ENCODE measurements at places on chromosomes 6 and 20.

DNA sequence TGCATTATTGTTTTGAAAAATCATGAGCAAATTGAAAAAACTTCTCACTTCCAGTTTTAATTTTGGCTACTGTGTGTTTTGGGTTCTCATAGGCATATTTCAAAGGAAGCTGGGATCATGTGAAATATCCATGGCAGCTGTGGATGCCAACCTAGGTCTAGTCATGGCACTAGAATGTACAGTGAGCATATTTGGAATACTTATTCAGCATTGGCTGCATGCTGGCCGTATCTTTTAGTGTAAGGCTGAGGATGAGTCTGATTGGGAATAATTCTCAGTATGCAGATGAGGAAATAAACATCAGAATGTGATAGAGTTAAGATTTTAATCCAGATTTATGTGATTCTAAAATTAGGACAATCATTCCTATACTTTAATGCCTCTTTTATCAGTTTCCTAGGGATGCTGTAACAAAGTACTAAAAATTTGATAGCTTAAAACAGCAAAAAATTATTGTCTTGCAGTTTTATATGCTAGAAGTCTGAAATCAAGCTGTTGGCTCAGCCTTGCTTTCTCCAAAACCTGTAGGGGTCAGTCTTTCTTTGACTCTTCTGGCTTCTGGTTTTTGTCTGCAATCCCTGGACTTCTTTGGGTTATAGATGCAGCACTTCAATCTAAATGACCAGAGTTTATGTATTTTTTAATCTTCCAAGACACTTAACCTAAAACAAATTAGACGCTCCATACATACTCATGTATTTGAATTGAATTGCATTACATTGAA is 37.7 kb upstream of the DEFB112 start:
- DNase-seq = no peak

DNA sequence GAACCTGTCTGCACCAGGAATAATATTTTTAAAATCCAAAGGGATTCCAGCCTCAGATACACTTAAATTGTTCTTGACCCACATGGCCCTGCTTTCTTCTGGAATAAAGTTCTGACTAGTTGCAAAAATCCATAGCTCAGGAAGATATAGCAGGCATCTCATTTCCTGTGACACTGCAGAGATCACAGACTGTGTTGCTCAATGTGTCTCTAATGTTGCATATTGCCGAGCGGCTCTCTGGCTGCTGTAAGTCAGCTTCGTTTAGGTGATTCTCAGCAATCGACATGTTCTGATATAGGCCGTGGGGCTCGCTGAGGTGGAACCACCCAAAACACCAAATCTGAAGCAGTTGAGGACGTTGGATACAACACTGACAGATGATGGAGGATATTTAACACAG is 498.3 kb upstream of the AGPAT4 start:
- no peak for DNase-seq

- no peak for DNase-seq
These were observed 303.1 kb upstream of the CDYL start for GRCh38 chr6:4472969-4473642.

DNA sequence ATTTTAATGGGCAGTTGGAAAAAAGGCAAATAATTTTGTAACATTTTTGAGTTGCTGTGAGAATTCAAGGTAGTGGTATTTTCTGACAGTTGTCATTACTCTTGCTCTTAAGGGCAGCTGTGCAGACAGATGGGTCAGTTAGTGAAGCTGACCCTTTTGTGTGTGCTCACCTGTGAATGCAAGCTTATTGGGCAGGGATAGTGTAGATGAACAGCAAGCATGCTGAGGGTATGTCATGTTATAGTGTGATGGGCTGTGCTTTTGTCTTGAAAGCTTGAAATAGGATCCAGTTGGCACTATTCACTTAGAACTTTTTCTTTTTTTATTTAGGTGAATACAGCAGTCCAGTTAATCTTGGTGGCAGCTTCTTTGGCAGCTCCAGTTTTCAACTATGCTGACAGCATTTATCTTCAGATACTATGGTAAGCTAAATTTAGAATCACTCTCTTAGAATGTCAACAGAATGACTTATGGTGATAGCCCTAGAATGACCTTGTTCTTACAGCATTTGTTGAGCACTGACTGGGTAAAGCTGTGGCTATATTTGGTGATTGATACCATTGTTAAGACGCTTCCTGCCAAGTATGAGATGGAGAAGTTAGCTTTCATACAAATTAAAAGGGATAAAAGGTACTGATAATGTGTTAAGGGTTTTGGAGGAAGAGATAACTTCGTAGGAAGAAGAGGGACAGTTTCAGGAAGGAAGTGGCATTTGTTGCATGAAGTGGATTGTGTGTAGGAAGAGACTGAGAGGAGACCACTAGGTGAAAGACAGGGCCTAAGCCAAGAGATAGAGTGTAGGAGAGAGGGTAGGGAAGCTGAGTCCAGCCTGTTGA is 19.5 kb downstream of the LRRN4 start:
- no peak for DNase-seq

GRCh38 chr6:711925-712324 is 19.0 kb upstream of the EXOC2 start:
- no peak for DNase-seq

GRCh38 chr6:48754641-48755040 is 643.6 kb upstream of the PTCHD4 start:
- DNase-seq = no peak

DNA sequence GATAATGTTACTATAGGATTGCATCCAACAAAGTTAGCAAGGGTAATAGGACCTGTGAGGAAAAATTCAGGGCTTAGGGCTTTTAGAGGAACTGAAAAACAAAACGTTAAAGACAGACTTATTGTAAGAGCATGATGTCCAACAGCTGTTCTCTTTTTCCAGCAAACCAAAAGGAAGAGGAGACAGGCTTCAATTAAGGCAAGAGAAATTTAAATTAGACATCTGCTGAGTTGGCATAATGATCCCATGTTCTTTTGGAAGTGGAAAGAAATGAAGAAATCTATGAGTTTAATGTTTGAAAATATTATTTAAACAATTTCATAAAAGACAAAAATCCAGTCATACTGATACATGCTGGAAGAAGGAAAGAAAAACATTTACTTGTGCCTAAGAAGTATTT is 95.7 kb upstream of the HMGCLL1 start:
- no peak for DNase-seq

All from right forelimb (tissue), 1 donor.